CD4-positive, alpha-beta T cell treated with Interleukin-6 for 4 hours (primary cell): ENCODE measurements at places on chromosomes 4 and X.

DNA sequence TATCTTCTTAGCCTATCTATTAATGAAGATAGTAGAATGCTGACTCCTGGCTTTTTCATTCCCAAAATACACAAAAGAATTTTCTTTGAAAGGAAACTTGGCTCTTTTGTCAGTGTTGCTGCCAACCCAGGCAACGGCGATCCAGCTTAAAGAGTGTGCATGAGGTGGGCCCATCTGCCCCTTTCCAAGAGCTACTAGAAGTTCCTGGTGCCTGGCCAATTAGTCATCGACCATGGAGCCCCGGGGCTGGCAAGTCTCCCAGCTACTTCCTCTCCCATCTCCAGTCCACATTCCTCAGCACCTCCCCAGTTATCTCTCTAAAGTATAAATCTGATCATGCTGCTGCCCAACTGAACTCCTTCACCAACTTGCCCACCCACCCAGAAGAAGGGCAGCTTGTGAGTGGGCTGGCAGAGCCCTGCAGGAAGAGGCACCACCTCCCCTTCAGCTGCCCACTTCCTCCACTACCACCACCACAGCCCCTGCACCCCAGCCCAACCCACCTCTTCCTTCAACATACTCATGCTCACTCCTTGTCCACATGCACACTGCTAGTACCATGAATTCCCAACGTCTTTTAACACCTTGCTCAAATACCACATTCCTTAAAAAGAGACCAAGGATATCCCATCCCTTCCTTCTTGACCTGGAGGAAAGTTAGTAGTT lies 158.2 kb upstream of the MAP3K15 start:
- DNase-seq: peak; percentile 13

DNA sequence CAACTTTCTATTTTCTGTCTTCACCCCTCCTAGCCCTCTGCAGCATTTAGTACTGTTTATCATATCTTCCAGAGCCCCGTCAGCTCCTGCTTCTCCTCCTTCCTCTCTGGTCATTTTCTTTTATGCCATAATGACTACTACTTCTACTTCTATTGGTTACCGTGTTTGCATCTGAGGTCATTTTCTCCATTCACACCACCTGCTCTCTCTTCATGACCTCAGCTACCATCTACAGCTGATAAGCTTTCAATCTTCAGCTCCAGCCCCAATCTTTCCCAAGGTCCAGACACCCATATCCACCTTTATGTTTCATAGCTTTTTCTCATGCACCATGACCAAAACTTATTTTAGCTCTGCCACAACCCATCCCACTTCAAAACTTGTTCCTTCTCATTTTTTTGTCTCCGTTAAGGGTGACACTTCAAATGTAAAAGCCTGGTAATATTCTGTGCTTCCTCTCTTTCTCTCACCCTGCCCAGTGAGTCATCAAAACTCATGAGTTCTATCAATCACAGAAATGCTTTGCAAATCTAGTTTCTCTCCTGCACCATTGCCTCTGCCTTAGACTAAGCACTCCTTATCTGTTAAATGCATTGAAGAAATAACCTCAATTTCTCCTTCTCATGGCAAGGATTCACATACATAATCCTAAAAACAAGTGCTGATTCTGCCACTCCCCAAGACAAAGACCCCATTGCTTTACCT lies 71.3 kb upstream of the IQCM start:
- DNase-seq: no peak

DNA sequence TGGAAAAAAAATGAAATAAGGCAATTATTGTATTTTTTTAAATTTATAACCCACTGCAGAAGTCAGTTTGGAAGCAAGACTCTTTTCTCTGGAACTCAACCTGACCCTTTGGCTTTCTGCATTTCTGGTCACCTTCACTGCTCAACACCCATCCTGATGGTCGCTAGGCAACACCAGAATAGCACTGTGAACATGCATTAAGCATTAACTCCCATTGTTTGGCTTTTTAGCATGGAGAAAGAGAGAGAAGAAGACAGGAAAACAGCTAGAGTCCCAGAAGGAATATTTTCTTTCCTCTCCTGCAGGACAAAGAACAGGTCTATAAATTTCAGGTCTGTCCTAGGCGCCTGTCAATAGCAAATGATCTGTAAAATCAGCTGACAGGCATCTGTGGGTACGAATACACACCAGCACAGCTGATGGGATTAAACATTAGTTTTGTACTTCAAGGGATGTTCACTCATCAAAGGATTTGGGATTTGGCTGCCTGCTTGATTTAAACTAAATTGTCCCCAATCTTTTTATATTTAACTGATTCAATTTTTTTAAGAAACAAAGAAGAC lies 137.2 kb upstream of the ETNPPL start:
- DNase-seq: no peak

DNA sequence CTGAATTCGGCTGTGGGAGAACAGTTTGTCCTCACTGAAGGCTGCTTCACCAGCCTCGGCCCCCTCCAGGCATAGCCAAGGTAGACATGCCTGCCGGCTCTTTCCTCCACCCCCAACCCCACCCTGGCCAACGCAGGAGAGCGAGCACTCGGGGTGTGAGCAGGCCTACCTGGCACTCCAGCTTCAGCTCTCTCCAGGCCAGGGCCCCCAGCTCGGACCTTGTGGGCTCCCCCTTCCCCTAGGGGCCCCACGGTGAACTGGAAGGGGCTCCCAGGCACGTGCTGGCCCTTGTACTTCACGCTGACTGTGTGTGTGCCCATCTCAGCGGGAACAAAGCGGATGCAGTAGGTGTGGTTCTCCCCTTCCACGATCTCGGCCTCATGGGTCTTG lies 22.4 kb downstream of the FLNA start:
- DNase-seq: no peak

DNA sequence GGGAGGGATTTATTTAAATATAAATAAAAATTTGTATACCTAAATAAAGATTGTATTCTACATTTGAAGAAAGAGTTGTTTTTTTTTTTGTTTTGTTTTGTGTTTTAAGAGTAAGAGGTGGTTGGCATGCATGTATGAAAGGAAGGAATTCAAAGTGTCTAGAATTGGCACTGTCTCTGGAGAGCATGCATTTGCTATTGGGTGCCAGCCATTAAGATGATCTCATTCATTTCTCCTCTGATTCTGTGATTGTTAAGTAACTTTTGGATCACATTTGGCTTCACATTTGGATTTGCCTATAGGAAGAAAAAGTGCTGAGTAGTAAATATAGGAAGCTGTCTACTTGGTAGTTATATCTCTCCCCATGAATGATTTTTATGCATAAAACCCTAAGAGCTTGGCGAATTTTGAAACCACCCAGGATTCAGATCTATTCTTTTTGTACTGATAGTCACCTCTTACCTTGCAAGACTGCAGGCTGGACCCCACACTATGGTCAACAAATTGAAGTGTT lies 7.8 kb upstream of the BOD1L1 start:
- DNase-seq: no peak

DNA sequence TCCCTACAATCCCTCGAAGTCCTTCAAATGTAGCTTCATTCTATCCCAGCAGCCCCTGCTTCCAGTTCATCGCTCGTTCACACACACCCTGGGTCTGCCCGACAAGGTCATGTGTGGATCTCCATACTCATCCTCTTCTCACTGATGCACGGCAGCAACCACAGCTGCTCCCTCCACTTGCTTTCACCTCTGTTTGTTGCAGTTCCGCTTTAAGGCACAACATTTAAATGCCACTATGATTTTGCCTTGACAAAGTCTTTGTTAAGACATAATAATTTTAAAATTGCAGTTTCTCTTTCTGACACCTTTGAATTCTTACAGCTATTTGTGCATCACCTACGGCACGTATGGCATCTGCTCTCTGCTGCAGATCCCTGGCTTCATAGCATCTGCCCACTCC lies 1.8 kb downstream of the ODAPH start:
- no peak for DNase-seq

- DNase-seq: no peak
Measured at GRCh38 chr4:10534820-10535219, 77.6 kb upstream of the ZNF518B start.

- DNase-seq: no peak
Measured at GRCh38 chr4:66475596-66475995, 805.3 kb upstream of the EPHA5 start.

DNA sequence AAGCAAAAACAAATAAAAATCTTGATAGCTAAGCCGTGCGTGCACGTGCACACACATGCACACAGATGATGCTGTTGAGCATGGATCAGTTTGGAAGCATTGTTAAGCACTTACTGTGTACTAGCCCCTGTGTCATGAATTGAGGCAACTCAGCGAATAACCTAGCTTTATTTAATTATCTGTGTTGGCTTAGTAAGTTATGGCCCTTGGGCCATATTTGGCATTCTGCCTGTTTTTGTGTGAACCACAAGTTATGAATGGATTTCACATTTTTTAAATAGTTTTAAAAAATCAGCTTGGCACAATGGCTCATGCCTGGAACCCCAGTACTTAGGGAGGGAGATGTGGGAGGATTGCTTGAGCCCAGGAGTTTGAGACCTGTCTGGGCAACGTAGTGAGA lies 113.6 kb upstream of the CBLL2 start:
- no peak for DNase-seq

DNA sequence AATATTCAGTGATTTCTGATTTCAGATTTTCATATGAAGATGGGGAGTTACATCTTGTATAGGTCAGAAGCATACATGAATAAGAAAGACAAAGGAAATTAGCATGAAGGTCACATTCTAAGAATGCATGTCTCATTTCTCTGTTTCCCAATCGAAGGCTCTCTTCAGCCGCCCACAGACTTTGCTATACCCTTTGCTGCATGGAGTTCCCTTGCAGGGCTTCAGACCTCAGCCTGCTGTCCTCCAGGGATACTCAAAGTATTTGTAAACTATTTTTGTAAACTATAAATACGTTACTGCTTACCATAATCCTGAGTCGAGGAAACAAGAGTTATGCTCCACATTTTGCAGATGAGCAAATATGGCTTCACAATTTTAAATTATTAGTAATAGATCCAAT lies 738.4 kb downstream of the PCDH18 start:
- DNase-seq: no peak

DNA sequence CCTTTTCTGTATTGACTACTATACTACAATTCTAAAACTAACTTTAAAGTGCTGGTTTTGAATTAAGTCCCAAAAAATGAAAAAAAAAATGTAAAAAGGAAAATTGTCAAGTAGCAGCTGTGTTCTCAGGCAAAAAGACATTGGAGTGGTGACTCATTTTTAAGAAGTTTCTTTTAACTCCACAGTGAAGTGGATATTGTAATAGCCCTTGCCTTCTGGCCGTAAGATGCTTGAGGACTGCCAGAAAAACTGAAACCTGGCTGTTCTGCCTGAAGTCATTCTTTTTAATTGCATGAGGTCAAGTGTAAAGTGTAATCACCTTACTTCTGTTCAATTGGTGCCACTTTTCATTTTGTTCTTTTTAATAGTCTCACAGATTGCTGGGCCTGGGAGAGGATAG lies 28.9 kb downstream of the SPANXD start:
- DNase-seq: no peak

DNA sequence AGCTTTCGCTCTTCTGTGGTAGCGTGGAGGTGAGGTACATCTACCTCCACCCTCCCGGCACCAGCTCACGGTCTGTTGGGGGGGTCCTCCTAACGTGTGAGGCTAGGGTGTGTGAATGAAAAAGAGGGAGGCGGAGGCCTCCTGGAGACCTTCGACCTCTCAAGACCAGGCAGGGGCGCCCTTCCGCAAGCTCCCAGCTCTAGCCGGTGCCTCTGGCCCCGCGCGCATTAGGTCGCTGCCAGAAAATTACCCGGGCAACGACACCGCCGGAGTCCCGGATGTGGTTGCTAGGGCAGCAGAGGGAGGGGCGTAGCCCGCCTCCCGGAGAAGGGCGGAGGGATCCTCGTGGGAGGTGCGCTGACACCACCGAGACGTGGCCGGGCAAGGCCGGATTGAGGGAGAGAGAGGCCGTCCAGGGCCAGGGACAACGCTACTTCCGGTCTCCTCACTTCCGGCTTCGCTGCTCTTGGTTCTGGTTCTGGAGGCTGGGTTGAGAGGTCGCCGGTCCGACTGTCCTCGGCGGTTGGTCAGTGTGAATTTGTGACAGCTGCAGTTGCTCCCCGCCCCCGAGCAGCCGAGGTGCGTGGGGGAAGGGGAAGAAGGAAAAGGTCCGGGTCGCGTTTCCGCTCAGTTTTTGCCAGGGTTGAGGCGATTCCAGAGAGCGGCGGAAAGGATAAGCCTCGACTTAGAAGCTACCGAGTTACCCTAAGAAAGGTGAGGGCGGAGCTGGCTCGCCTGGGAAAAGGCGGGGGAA lies at the start of the genes ARFIP1 and TIGD4:
Gene ARFIP1, plus strand, starts transcription at position 442 of the 754 bp plus-strand sequence. CDS start 49,680 bp downstream, outside the sequence.
Gene TIGD4, minus strand, starts transcription at position 218 of the 754 bp plus-strand sequence. CDS start 8,726 bp downstream, outside the sequence.
- DNase-seq: peak; percentile 95

DNA sequence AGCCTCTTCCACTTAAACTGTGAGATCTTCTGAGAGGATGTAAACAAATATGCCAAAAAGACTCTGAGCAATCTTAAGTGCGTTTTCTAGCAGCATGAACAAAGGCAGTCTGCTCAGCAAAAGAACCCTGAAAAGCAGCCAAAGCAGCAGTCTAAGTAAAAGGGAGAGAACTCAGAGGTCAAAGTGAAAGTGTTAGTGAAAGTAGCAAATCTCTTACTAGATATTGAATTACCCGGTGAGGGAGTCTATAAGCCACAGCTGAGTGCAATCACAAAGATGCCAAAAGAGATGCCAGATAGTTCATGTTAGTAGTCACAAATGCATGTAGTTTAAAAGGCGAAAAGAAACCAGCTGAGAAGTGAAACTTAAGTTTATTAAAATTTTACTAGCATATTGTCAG lies 7.9 kb upstream of the GNRHR start:
- no peak for DNase-seq

DNA sequence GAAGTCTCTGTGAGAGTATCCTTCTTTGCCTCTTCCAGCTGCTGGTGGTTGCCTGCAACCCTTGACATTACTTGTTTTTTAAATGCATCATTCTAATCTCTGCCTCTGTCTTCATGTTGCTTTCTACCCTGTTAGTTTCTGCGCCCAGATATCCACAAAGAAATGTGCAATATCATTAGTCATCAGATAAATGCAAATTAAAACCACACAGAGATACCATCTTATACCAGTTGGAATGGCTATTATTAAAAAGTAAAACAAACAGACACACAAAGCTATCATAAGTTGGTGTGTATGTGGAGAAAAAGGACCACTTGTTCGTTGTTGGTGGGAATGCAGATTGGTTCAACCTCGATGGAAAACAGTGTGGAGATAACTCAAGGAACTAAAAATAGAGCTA lies 517.4 kb downstream of the FAT4 start:
- no peak for DNase-seq

DNA sequence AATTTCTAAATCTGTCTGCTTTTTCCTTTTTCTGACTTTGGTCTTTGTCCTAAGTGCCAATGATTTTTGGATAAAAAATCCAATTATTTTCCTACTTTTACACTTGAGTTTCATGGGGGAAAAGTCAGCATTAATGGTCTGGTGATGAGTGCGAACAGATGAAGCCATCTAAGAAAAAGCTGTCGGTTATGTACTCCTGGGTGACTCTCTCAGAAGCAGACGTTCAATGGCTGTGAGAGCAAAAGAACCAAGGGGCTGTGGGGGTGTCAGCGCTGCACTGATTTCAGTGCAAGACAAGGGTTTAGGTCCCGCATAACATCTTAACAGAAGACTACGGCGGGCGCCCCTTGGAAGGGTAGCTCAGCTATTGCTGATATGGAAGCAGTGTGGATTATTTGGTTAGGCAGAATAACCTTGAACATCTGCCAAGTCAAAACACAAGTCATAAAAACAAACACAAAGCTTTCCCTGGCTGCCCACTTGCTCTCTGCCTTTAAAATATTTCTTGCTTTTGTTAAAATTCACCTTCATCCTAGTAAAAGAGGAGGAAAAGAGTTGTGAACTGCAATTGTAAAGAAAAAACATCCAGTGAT lies 240.5 kb downstream of the MAML3 start:
- no peak for DNase-seq
